NCI-H1930 (cell line): ENCODE measurements at places on chromosomes 16 and 17.
A peak's percentile ranks its signal among the peaks of the same experiment; 100 is the strongest.

GRCh38 chr17:12230481-12231354 is 210.0 kb downstream of the MAP2K4 start:
- DNase-seq: no peak

DNA sequence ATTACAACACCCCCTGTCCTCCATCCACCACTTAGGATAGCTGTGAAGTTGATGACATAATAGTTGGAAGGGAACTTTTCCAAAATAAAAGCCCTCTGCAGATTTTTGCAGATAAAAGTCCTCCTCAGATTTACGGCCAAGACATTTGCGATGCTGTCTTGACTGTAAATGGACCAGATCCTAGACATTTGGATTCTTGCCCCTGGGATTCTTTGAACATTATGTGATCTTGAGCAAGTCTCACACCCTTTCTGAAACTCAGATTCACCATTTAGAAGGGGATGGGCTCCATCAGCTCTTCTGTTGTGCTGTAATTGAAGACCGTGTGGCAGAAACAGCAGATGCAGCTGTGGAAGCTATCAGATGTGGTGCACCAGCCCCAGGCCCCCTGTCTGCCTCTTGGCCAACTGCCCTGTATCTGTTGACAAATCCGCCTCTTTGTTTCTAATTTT is 153.9 kb upstream of the CACNG3 start:
- peak; percentile 90 for DNase-seq

DNA sequence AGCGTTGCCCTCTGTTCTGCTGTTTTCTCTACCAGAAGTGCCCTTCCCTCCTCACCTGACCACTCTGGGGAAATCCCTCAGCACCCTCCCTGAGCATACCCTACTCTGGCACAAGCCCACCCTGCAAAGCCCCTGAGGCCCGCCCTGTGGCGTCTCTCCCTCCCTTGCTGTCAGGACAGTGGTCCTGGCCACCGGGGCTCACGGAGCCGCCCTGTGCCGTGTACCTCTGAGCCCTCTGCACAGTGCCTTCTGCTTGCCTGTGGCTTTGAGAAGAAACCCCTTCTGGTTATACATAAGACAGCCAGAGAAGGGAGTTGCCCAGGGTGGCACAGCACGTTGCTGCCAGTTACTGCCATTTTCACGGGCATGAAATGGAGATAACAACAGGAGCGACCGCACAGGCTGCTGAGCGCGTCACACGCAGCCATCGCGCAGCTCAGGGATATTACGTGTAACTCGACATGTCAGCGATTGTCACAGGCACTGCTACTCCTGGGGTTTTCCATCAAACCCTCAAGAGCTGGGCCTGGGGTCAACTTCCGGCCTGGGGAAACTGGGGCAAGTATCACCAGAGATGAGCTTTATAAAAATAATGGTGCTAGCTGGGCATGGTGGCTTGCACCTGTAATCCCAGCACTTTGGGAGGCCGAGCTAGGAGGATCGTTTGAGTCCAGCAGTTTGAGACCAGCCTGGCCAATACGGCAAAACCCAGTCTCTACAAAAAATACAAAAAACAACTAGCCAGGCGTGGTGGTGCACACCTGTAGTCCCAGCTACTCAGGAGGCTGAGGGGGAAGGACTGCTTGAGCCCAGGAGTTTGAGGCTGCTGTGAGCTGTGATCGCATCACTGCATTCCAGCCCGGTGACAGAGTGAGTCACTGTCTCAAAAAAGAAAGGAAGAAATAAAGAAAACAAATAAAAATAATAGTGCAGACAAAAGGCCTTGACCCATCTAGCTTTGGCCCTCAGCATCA is 14.8 kb downstream of the SCGB1C2 start:
- no peak for DNase-seq

DNA sequence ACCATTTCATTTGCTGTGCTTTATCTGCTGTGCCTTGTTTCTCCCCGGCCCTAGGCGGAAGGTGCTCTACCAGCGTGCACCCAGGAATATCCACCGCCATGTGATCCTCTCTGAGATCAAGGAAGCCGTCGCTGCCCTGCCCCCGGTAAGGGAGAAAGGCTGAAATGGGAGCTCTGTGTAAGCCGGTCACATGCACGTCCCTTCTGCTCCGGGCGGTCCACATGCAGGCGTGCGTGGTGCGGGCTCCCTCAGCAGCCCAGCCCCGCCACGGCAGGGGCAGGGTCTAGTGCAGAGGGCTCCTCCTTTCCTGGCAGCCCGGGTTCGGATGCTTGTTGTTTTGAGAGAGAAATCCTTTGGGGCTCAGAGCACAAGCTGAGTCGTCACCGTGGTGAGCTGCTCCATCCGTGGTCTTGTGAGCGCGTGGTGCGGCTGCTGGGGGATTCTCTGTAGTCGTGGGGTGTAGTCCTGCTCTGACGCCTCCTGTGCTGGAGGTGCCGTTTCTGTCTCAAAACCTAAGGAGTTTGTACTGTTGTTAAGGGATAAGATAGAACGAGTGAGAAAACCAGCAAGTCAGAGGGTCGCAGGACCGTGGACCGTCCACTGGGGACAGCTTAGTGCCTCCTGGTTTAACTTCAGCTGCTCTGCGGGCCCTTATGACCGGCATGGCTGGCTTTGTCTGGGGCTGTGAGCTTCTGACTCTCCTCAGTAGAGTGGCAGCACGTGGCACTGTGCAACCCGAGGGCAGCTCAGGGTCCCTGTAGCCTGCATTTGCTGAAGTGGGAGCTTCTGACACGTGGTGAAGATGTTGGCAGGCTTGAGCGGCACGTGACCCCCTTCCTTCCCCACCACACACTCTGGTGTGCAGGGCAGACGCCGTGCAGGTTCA is 12.3 kb upstream of the MC1R start:
- DNase-seq: no peak

GRCh38 chr16:3149630-3150345 is 15.0 kb downstream of the ZNF213 start:
- peak; percentile 35 for DNase-seq

GRCh38 chr16:16890964-16891363 is 512.0 kb downstream of the NPIPA7 start:
- no peak for DNase-seq

GRCh38 chr16:48441106-48441505 is 55.9 kb upstream of the SIAH1 start:
- no peak for DNase-seq

DNA sequence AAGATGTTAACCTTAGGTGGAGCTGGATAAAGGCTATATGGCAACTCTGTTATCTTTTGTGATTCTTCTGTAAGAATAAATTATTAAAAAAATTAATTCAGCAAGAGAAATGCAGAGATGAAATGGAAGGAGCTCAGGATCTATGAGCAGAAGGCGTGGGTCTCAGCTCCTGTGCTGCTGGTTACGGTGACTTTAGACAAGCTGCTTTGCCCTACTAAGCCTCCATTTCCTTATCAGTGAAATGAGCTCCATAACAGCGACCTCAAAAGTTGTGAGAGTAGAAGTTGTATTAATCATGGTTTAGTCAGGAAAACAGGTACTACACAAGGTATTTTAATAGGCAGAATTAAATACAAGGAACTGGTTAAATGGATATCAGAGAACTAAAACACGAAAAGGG is 48.2 kb upstream of the FOXJ1 start:
- DNase-seq: no peak

- no peak for DNase-seq
Measured at GRCh38 chr16:15446901-15447300, 12.5 kb downstream of the BMERB1 start.

DNA sequence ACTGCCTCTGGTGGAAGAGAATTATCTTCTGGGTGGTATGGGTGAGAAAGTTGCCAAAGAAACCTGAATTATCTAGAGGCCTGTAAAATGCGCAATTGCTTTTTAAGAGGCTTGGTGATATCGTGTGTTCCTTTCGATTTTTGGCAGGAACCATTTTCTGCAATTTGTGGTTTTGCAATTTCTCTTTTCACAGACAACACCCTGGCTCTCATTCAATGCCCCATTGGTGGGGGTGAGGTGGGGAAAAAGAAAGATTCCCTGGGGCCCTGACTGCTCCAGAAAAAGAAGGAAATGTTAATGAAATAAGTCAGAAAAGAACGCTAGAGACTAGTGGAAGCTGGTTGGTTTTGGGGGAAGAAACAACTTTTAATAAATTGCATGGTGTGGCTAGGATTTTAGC is 77.4 kb downstream of the ANKFN1 start:
- DNase-seq: no peak

DNA sequence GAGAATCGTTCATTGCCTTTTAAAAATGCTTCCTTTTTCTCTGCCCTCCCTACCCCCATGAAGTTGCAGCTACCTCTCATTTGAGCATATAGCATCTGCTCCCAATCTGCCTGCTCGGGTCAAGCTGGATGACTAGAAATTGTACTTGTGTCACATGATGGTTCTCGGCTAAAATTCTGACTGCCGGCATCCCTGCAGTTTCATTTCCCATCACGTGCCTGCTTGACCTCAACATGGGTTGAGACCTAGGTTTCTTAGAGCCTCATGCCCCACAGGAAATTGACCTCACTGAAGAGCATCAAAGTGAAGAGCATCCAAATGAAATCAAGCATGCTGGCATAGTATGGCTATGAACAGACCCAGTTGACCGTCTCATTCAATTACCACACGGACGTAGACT is 581.6 kb upstream of the PSMD7 start:
- DNase-seq: no peak

DNA sequence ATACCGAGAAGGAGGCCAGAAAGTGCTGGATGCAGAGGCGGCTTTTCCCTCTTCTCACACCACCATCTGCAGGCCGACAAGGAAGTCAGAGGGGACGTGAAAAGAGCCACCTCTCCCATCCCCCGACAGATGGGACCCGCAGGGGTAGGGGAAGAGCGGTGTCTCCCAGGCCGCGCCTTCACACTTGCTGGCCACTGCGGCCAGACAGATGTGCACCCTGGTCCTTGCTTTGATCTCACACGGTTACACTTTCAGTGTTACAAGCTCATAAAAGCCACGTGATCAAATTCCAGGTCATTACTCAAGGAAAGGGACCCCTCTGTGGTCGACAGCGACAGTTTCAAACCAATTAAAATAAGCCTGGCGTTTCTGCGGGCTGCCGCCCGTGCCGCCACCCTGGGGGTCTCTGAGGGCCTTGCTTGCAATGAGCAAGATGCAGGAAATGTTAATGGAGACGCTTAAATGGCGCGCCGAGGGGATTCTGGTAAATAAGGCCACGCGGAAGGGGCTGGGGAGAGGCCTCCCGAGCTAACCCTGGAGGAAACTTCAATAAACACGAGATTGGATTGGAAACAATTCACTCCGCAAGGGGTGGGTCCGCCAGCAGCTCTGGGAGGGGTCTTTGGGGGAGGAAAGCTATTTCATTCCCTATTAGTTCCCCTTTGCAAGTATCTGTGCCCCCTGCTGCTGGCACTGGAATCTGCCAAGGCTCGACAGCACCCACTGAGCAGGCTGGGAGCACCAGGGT is 240.9 kb downstream of the ENGASE start:
- no peak for DNase-seq

GRCh38 chr17:42748908-42749798 is 4.3 kb upstream of the EZH1 start:
- no peak for DNase-seq

DNA sequence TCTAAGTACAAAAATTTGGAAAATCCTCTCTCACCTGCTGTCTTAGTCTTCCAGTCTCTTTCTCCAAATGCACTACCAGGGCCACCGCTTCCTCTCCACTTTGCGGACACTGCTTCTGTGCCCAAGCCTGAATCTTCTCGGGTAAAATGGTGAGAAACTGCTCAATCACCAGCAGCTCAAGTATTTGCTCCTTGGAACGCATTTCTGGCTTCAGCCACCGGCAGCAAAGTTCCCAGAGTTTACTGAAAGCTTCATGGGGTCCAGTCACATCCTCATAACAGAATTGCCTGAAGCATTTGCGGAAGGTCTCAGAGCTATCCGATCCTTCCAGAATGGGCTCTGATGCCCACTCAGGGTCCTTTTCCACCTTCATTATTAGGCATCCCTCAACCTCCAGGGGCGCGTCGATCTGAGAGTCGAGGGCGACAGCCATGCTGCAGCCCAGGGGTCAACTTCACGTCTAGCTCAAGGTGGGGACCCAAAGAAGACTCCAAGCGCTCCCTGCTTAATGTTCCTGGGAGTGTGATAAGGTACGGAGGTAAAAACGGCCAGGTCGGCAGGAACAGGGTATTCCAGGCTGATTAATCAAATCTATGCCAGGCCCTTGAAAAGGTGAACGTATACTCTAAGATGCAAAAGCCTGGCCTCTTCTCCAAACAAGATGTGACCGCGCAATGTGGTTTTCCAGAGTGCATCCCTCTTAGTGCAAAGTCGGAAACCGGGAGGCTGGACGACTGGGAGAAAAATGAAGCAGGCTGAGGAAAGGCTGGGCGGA is 763 bp downstream of the ZKSCAN2 start:
- no peak for DNase-seq
